NCI-H446 (cell line): ENCODE measurements at places on chromosomes 1 and 21.

DNA sequence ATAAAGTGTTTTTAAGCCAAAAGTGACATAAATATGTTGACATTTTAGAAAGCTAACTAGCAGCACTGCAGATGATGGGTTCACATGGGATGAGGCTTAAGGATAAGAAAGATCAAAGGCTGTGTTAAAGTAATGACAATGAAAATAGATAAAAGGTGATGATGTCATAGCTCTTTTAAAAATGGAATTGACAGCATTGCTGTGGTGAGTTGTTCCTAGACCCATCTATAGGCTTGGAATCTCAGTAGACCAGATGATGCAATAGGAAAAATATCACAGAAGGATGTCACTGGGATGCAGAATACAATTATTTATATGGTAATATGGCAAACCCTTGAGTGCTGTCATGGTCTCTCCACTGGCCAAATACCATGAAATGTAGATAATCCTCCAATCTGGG is 286.0 kb downstream of the PLA2G4A start:
- DNase-seq: no peak

DNA sequence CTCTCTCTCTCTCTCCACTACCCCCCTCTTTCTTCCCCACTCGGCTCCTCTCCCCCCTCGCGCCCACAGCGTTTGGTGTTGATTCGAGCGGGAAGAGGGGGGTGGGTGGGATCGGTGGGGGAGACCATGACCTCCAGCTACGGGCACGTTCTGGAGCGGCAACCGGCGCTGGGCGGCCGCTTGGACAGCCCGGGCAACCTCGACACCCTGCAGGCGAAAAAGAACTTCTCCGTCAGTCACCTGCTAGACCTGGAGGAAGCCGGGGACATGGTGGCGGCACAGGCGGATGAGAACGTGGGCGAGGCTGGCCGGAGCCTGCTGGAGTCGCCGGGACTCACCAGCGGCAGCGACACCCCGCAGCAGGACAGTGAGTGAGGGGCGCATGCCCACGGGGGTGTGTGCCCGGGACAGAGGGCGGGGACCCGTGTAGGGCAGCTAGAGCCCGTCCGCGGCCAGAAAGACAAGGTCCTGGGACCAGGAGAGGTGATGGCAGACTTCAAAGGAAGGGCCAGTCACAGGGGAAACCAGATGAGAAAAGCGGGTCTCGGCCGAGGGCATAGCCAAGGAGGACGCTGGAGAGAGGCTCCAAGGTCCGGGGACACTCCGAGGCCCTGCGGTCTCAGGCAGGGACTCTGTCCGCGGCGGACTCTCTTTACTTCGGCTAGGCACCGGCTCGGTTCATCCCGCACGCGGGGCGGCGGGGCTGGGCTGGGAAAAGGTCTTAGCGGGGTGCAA is at the start of gene PRRX1:
TSS of gene PRRX1 (plus strand) at position 39 of the 735 bp plus-strand sequence. CDS start at position 127, 88 bp downstream.
- DNase-seq: no peak

DNA sequence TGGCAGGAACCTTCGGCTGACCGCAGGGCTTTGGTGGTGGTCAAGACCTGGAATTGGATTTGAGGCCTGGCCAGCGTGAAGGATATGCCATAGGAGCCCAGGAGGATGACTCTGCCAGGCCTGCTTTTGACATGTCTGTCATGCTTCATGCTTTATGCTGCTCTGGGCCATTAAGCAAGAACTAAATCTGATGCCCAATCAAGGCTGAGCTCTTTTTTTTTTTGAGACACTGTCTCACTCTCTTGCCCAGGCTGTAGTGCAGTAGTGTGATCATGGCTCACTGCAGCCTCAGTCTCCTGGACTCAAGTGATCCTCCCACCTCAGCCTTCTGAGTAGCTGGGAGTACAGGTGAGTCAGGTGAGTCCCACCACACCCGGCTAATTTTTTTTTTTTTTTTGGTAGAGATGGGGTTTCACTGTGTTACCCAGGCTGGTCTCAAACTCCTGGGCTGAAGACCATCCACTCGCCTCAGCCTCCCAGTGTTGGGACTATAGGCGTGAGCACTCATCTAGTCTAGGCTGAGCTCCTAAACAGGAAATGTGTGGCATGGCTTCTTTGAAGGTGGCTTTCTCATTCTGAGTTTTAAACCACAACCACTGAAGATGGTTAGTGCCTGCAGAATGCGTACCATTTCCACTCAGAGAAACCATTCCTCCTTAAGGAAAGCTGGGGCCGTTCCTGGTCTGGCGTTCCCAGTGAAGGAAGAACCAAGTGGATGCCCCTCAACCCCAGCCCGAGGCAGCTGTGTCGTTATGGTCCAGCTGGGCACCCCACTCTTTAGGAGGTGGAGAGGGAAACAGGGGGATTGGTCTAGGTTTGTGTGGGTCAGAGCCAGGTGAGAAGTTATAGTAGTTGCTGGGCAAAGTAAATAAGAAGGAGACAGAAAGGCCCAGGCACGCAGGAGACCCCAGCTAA is 34.2 kb upstream of the ATP5PO start:
- DNase-seq: no peak

GRCh38 chr1:37474046-37474696 is at the start of gene ZC3H12A:
ZC3H12A (plus strand) TSS chr1:37474580; CDS start chr1:37475497, 917 bp downstream.
- DNase-seq: peak; percentile 95

GRCh38 chr1:213247038-213247437 is 196.0 kb downstream of the RPS6KC1 start:
- DNase-seq: no peak

DNA sequence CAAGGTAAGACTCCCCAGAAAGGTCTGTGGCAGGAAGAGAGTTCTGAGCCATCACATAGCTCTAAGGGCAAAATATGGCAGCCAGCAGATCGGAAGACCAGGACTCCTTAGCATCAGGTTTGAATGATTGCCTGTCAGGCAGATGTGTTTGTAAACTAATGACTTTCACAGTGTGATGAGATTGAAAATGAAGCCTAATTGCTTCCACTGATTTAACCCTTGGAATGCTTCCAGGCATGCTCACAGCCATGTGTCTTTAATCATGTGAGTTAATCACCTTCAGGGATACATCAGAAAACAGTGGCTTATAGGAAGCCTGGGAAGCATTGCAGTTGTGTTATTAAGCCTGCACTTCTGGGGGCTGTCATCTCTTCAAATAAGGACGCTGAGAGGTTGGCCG is 82.8 kb downstream of the LRRC53 start:
- peak; percentile 64 for DNase-seq

DNA sequence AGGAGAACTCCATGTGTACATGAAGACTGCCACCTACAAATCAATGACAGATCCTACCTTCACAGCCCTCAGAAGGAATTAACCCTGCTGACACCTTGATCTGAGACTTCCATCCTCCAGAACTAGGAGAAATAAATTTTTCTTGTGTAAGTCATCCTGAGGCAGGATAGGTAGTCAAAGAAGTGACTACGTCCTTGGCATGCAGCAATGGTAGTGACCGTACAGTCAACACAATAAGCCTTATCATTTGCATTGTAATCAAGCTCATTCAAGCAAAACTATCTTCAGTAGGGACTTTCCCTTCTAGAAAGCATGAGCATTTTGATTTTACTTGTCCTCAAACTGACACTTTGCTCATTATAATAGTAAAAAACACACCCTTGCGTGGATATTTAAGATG is 64.0 kb upstream of the KCNK1 start:
- DNase-seq: no peak

DNA sequence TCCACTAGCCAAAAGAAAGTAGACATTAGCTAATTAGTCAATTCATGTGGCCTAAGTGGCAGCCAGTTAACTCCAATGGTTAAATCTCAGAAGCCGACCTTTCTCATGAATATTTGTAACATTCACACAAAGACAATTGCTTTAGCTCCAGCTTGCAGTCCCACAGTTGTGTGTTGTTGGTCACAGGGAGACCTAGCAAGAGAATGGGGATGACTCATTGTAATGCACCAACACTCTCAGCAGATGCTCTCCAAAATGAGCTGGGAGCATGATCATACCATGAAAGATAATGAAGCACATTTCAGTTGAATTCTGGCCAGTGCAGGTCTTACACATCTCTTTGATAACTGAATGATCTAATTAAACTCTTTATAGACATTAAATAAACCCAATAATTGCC is 160.4 kb downstream of the HLX start:
- peak; percentile 55 for DNase-seq

DNA sequence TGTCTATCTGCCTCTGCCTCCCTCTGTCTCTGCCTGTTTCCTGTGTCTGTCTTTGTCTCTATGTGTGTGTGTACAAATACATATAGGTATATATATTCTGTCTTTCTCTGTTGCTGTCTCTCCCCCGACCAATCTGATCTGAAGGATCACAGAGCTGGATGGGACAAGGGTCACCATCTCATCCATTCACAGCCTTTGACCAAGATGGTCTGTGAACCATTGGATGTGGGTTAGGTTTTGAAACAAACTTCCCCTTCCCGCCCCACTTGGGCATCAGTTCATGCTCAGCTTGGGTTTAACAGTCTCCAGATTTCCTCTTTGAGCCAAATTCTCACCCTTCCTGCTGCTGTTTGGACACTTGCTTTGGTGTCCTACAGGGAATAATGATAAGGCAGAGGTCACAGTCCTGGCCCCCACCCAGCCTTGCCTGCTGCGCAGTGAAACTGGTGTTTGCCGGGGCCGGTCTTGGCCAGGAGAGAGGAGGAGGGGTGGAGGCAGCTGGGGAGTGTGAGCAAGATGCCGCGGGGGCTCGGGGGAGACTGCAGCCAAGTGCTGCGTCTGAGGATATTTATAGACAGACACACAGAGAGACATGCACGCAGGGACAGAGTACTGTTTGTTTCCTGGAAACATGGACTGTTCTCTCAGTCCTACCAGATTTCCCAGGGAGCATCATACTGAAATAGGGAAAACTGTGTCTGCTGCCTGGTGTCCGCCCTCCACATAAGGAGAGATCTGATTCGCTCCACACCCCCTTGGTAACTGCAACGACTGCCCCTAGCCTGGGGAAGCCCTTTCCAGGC is 27.0 kb upstream of the BTG2 start:
- peak; percentile 90 for DNase-seq

- DNase-seq: no peak
These were observed 18.3 kb downstream of the S100A11 start for GRCh38 chr1:152018537-152018936.

- DNase-seq: no peak
These were observed 118.7 kb upstream of the PPM1J start for GRCh38 chr1:112833806-112834205.

GRCh38 chr1:201585093-201585483 is 46.2 kb downstream of the NAV1 start:
- no peak for DNase-seq

- no peak for DNase-seq
These were observed 42.8 kb upstream of the KRTAP11-1 start for GRCh38 chr21:30924146-30924700.

DNA sequence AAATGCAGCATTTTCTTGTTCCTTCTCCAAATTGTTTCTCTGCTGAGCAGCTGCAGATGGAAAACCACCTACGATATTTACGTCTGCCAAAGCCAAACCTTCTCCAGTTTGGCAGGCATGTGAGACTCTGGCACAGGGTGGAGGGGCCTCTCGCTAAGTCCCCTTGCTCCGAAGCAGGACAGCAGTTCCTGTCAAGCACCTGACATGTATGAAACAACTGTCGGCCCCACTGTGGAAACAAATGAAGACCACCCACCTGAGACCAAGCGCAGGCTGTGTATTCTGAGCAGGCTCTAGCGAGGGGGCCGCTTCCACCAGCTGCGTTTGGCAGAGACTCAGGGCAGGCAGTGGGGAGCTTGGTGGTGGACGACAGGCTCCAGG is 74.7 kb downstream of the RIPK4 start:
- DNase-seq: no peak

DNA sequence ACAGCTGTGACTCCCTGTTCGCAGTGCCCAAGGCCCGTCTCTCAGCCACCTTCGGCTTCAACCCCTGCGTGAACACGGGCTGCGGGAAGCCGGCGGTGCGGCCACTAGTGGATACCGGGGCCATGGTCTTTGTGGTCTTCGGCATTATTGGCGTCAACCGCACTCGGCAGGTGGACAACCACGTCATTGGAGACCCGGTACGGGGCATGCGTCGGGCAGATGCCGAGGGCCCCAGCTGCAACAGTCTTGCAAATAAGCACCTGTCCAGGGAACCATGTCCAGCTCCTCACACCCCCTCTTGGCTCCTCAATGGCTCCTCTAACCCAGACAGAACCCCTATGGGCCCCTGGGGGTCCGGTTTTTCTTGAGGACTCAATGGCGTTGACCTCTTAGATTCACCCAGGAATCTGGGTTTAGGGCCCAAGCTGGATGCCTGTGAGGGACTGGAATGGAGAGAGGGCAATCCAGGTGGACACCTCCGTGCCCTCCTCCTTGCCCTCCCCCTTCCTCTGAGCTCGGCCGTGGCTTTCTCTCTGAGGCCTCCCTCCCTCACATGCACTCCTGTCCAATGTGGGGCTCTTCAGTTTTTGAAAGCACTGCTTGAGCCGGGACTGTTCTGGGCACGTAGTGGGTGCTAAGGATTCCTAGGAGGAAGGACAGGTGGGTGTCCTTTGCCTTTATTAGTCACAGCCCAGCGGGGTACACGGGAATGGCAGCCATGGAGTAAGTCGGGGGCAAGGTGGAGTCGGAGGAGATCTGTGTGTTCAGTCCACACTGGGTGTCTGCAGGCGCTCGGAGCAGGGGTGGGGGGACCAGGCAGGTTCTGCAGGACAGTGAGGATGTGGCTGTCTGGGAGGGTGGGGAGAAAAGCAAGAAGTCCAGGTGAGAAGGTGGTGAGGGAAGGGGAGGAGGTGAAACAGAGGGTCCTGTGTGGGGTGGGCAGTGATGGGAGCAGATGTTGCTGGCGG is 51.1 kb downstream of the DISP3 start:
- DNase-seq: no peak

- DNase-seq: no peak
These were observed 160.5 kb downstream of the CASZ1 start for GRCh38 chr1:10635992-10636391.

DNA sequence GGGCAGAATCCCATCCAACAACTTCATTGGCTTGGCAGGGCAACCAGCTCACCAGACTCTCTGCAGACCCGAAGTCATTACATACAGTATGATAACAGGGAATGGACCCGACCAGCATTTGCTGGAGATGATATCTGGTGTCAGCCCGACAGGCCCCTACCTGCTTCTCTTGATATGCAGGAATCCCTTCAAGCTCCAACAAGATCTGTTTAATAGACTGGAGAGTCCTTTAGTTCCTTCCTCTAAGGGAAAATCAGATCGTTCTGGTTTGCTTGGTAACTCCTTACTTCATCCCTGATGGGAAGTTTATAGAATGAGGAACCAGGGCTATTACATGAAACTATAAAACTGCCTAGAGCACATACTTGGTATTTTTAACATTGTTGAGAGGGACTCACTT is 61.2 kb downstream of the EDARADD start:
- DNase-seq: no peak

GRCh38 chr21:45050345-45050796 is 24.0 kb upstream of the ADARB1 start:
- DNase-seq: no peak

- no peak for DNase-seq
These were observed 1.2 kb upstream of the DBT start for GRCh38 chr1:100250807-100251206.

DNA sequence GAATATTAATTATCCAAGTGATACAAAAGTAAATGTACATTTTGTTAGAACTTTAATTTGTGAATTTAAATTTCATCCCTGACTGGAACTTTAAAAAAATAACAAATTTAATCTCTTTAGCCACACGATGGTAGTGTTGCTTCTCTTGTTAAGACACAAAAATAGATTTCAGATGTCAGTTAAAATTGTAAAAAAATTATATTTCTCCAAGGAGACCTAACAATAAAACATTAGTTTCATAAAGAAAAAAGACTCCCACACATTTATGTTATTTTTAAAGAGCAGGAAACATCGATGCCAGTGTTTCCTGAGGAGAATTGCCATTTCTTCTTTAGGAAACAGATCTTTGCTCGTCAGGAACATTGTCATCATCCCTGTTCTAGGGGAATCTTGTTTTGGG is 74.0 kb upstream of the DEPDC1 start:
- DNase-seq: peak; percentile 87
